ENCODE measurements at places on chromosomes 6 and 20.

GRCh38 chr6:54366667-54367327 lies 58.6 kb downstream of the TINAG start:
- peak; percentile 6 for DNase-seq

DNA sequence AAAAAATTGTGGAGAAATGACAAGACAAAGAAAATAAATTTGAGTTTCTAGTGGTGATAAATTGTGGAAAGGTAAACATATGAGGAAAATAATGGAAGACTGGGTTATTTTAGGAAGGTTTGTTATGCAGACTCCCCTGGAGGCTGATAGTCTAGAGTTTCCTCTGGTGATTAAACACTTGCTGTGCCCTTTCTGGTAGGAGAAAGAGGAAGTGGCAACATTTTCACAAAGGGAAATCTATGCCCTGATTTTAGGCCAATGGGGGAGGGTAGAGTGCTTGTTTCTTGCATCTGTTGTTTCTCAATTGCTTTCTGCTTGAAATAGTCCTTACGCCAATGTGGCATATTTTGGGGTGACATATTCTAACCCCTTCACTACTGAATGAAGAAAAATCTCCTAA lies 129.1 kb upstream of the DOK5 start:
- DNase-seq, result no peak

GRCh38 chr6:107803957-107804356 lies 20.2 kb downstream of the SCML4 start:
- DNase-seq, result no peak

DNA sequence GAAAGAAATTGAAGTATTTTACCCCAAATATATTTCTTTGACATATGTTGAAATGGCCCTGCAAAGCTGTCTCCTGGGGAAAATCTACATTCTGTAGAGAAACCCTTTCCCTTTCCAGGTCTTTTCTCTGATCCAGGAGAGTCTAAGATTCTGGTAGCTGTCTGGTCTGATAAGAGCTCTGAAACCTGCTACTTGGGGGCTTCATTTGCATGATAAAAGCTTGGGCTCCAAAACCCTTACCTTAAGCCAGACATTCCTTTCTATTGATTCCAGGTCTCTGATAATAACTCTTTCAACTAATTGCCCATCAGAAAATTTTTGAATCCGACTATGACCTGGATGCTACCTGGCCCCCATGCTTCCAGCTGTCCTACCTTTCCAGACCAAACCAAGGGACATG lies 169.2 kb upstream of the C6orf118 start:
- DNase-seq, result no peak

GRCh38 chr20:10352934-10353824 lies 80.8 kb downstream of the MKKS start:
- no peak for DNase-seq

DNA sequence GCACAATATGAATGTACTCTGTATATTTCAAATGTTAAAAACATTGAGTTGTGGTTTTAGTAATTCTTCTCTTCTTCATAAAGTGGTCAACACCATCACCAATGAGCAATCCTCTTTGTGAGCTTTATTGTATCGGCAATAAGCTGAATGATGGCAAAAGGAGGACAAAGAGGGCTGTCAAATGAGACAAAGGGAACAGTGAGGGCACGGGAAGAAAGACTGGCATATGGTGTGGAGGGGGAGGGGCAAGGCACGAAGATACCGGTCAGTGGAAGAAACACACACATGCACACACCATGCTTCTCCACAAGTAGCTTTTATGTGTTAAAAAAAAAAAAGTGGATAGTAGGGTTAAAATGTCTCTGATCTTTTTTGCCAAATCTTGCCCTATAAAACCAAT lies 506.8 kb upstream of the CITED2 start:
- no peak for DNase-seq

- no peak for DNase-seq
These were observed 31.1 kb upstream of the DLGAP4 start for GRCh38 chr20:36275011-36275410.

- DNase-seq, result no peak
These were observed 754.1 kb downstream of the QKI start for GRCh38 chr6:164168595-164168994.

DNA sequence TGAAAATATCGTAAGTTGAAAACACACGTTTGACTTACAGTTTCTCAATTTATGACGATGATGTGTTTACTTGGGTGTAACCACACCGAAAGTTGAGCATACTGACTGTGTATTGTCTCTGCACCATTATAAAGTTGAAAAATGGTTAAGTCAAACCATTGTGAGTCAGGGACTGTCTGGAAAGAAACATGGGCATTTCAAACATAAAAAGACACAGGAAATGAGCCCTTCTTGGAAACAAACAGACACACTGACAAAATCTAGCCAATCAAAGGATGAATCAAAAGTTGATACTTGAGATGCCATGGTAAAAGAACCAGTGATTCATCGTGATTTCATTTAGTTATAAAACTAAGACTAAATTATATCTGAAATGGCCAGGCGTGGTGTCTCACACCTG lies 5.3 kb downstream of the POPDC3 start:
- DNase-seq, result no peak

DNA sequence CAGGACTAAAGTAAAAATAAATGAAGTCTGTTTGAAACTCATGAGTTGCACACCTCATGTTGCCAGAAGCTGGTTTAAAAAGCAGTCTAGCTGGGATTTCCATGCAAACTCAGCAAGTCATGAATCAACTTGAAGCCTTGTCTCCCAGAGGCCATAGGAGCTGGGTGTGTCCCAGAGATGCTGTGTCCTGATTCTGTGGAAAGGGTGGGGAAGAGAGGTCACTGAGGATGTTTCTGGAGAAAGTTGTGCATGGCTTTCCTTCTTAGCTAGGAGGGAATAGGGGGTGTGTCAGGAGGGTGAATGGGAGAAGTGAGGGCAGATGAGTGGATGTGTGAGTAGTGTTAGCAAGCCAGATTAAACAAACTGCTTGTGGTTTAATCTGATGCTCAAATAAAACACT lies 111.3 kb downstream of the ADAT2 start:
- no peak for DNase-seq

- DNase-seq, result no peak
These were observed 32.7 kb upstream of the SLC22A1 start for GRCh38 chr6:160088784-160089533.

- DNase-seq, result no peak
These were observed 4.9 kb downstream of the PLCG1 start for GRCh38 chr20:41142245-41142644.

DNA sequence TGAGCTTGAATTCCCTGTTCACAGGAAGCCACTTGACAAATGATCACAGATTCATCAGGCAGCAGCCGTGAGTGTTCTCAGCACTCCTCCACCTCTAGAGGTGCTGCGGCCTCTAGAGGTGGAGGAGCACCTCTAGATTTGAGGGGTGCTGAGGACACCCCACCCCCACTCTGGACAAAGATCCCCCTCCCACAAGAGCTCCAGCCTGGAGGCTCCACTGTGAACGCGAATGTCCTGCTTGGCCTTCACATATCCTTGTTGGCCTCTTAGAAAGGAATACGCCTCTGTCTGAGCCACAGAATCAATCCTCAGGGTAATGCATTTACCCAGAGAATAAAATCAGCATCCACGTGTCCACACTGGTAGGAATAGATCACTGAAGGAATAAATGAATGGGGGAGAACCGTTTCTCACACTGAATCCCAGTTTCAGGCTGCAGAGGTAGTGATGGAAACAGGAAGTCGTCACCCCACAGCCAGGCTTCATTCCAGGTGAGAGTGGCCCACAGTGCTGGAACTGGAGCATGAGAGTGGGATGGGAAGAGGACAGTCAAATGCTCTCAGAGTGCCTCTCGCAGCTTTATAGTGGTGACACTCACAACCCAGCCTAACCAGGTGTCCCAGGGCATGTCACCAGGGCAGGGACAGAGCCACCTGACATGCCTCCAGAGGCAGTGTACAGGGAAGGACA lies 16.6 kb downstream of the NPEPL1 start:
- no peak for DNase-seq

- DNase-seq, result no peak
These were observed 56.7 kb downstream of the TRIM27 start for GRCh38 chr6:28867086-28867409.

- DNase-seq, result no peak
These were observed 10.1 kb upstream of the ITPR3 start for GRCh38 chr6:33610779-33611732.

- peak; percentile 31 for DNase-seq
These were observed 154.3 kb downstream of the NFATC2 start for GRCh38 chr20:51388227-51388626.

- no peak for DNase-seq
These were observed 26.4 kb downstream of the SLC35F1 start for GRCh38 chr6:117933471-117933870.

DNA sequence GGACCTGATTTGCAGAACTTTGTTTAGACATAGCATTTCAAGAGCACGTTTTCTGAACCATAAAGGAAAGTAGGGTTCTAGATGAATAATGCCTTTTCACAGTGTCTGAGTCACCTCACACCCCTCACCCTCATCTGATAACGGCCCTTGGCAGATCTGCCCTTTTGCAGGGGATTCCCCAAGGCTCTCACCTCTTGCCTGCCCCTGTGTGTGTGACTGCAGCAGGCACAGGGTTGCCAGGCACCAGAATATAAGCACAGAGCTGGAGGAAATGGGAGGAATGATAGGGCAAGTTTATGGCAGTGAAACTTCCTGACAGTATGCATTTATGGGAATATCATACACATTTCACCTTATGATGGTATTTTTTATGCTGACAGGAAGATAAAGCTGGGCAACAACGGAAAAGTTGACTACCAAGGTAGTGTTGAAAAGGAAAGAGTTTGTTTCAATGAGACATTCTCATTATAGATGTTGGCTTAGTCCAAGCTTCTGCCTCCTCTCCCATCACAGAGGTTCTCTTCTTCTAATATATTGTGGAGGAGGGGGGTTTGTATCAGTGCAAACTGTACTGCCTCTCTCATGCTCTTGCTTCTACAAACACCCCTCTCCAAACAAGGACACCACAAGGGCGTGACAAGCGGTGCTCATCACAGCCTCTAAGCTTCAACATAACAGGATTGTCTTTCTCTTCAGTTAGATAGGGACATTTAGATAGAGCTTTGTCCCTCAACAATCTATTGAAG lies 101.5 kb upstream of the BACH2 start:
- DNase-seq, result no peak

DNA sequence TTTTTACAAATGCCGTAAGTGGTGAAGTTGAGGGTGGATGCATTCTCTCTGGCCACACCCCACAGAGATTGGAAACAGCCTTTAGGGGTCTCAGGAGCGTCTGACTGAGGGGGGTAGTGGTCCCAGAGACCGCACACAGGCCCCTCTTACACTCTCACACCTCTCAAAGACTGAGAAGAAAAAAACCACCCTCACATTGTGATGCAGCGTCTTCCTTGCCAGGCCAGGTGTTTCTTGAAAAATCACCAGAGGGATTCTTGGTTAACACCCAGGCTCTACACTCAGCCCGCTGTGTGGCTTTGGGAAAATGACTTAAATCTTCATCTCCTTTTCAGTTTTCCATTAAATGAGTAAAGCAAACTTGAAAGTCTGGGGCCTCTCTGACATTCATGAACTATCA lies 115.8 kb upstream of the SPTLC3 start:
- DNase-seq, result no peak

- no peak for DNase-seq
These were observed 50.3 kb upstream of the RCAN2 start for GRCh38 chr6:46541556-46541955.

DNA sequence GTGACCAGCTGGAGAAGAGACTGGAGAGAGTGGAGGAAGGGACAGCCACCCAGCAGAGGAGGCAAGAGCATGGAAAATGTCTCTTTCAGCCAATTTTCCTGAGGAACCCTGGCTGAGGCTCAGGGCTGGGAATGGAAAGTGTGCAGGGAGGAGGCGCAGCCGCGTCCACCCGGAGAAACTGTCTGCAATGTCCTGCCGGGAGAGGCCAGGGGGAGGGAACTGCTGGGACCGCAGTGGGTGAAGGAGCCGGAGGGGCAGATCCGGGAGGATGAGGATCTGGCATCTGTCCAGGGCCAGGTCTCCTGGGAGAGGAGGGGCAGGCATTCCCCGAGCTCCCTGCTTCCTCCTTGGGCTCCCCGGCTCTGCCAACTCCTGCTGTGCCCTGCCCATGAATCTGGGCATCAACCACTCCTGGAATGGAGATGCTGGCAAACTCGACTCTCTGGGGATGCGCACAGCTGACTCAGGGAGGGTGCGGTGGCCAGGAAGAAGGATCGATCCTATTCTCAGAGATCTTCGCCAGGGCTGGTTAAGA lies 17.4 kb upstream of the HM13 start:
- DNase-seq, result no peak

GRCh38 chr6:32885698-32886286 lies 31.8 kb downstream of the PSMB9 start:
- DNase-seq, result peak; percentile 94

DNA sequence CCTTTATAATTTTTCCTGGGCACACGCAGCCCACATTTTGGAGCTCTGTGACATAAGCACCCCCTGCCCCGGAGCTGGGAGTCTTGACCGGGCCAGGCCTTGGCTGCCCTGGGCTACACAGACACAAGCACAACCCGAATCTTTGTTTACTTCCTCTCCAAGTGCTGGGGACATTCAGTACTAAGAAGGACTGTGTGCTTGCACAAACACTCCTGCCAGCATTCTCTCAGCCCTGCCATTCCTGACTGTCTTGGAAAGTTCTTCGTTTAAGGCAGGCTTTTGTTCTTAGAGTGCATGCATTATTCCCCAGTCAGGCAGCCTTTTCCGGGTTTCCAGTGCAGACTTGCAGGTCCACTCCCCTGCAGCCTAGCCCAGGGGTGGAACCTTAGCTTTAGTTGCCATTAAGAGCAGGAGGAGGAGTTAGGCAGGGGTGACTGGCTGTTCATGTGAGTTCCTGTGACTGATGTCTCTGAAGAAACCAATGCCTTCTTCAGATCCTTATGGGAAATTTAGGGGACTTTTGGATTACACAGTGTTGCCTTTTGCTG lies 28.6 kb downstream of the FOXO3 start:
- DNase-seq, result peak; percentile 69

- DNase-seq, result no peak
These were observed 237.2 kb downstream of the CDKAL1 start for GRCh38 chr6:20771409-20771808.

DNA sequence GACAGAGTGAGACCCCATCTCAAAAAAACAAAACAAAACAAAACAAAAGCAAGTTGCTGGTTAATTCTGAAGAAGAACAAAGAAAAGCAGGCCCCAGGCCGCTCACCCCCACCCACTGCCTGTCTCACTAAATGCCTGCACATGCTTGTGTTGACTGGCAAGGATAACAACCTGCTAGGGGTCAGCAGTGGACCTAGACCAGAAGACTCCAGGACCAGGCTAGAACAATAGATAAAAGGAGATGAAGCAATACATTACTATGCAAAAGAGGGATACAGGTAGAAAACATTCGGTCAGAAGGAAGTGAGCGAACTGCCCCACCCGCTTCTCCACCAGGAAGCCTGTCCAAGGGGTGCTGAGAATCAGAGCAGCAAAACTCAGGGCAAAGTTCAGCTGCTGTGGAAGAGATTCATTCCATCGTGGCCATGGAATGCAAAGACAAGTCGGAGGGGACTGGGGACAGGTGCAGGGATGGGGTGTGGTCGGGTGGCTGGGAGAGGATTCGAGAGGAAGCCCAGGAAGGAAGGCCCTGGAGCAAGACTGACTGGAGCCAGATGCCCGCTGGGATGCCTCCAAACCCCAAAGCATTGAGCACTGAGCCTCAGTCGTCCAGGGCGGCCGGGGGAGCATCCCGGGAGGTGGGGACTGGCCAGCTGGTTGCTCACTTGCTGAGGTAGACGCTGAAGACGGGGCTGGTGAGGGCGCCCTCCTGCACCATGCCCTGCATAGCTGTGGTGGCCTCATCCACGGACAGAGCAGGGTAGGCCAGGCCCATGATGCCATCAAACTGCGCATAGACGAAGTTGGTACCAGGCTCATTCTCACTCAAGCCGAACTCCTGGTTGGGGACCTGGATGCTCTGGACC lies 5.3 kb downstream of the PGC start:
- no peak for DNase-seq

Data from adipocyte (in vitro differentiated cells).